ENCODE measurements at places on chromosomes 13 and 19.

DNA sequence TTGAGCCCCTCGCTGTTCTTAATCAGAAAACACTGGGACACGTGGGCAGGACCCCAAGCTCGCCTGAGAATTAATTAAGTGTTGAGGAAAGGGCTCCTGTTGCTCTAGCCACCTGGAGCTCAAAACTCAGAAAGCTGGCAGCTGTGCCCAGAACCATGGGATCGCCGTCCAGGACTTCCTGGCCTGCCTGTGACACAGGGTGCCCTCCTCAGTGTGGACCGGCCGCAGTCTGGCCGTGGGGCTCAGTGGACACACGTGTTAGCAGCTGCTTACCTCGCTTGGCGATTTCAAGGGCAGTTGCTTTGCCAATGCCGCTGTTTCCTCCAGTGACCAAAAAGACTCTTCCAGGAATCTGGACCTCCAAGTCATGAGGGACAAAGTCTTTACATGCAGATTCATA, 4.7 kb downstream of the DHRS12 start:
- no peak for DNase-seq

DNA sequence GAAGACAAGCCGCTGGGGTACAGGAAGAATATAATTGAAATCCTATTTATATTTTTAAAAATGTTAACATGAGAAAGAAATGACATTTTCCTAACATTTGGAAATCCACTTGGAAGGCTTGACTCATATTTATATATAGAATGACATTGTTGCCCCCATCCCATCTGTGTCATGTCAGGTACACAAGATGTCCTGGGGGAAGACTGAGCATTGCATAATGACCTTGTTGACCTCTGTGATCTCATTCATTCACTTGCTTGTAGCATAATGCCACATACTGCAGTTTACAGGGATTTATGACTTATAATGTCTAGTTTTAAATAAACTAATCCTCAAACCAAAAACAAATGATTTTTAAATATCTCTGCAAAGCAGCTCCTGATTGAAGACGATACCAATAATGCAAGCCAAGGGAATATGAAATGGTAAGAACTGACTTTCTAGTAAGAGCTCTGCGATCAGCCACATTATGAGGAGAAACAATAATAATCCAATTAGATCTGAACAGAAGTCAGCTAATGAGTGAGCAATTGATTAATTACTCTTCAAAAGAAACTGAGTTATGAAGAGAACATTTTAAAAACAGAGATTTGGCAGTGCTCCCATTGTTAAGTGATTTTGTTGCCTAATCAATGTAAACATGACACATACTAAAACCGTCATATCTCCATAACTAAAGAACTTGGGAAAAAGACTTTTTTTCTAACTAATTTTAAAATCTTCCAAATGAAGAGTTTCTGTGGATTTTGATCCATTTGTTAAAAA, 21.2 kb upstream of the VWA8 start:
- DNase-seq, result no peak

DNA sequence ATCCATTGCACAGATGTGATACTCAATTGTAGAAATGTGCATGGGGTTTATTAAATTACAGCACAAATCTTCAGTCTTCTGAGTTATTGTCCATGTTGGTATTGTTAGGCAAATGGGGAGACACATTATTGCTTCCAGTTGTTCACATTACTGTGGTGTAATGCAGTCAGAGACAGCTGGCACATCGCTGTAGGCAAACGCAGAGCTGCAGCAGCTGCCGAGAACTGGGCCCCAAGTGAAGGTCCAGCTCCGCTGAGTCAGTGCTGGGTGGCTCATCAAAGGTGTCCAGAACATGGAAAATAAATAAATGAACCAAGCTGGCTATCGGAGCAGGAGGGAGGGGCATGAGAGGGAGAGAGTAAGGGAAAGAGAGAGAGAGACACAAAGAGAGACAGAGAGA, 299.1 kb upstream of the OBI1 start:
- DNase-seq, result no peak

GRCh38 chr13:111901267-111901915, 165.6 kb upstream of the SOX1 start:
- no peak for DNase-seq
